ENCODE measurements at places on chromosomes 7 and 10. TPM values are rescaled to one million over a fixed set of nuclear protein-coding genes. Genes with fewer than 3 reads are reported as not detected.

The NEUROD6 gene
- total RNA-seq = not detected

- H3K27me3 ChIP-seq = no peaks in the 10 kb centered on the region
- no peak overlapping the region for H3K27ac ChIP-seq
- no peak overlapping the region for H3K4me3 ChIP-seq
- H3K36me3 ChIP-seq = peaks cover 2% of the 10 kb centered on the region
Observed at GRCh38 chr7:17497136-17497535, 198.7 kb downstream of the AHR start.

The WNT8B gene
- not detected for total RNA-seq

The C10orf105 gene
- not detected for total RNA-seq

The PLXNA4 gene
- total RNA-seq = 56.2 TPM

DNA sequence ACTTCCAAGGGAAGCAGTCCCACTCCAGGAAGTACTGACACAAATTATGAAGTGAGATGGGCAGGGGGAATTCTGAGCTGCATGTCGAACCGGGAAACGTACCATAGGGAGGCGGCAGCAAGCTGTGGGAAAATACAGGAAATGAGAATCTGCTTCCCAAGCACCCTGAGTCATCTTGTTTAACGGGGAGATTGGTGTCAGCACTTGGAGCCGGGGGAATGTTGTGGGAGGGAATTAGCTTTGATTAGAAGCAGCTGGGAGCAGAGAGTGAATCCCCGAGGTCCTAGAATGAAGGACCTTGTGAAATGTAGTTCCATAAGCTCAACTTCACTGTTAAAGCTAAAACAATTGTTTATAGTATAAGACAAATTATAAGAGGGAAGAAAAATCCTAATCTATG, 141.4 kb upstream of the PRKCQ start:
- H3K27ac ChIP-seq = peak overlapping the region; percentile 65
- no peaks in the 10 kb centered on the region for H3K27me3 ChIP-seq
- peaks cover 19% of the 10 kb centered on the region for H3K4me1 ChIP-seq

DNA sequence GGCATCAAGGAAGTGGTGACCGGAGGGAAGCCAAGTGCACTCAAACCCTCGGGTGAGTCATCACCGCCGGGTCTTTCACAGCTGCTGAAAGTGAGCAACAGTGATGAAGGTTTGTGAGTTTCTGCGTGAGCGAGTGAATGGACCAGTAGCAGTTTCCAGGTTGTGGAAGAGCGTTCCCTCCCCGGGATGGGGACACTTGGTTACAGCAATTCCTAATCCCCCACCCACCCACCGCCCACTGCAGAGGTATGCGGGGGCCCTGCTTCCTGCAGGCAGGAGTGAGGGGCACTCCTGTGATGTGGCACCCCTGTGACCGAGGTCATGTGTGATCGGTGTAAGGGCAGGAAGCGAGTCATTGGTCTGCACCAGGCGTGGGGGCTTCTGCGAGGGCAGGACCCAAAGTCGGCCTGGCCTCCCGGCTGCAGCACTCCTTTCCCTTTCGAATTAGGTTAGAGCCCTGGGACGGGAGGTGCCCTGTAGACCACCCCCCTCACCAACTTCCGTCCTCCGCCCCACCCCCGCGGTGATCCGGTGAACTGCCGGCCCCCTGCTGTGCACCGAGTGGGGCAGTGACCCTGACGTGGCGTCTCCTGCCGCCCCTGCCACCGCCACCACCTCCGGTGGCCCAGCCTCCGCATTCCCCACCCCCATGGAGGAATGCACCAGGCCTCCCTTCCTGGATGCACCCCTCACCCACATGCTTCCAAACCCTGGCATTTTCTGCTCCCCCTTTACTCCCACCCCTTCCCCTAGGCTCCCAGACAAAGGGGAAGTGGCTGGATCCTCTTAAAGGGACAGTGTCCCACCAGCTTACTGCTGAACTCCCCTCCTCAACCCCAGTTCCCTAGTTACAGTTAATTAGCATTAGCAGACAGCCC, 10.9 kb downstream of the LIMK1 start:
- H3K27ac ChIP-seq = peak overlapping the region; percentile 80
- H3K4me1 ChIP-seq = peaks cover 38% of the 10 kb centered on the region
- H3K4me3 ChIP-seq = peak overlapping the region; percentile 68
- peak; percentile 88 for DNase-seq
- H3K27me3 ChIP-seq = no peaks in the 10 kb centered on the region

- H3K36me3 ChIP-seq = no peaks in the 10 kb centered on the region
- no peak overlapping the region for H3K4me3 ChIP-seq
- no peak overlapping the region for H3K27ac ChIP-seq
- no peaks in the 10 kb centered on the region for H3K27me3 ChIP-seq
- H3K4me1 ChIP-seq = no peaks in the 10 kb centered on the region
- no peak for DNase-seq
Observed at GRCh38 chr10:95835149-95835860, 72.5 kb upstream of the CC2D2B start.

DNA sequence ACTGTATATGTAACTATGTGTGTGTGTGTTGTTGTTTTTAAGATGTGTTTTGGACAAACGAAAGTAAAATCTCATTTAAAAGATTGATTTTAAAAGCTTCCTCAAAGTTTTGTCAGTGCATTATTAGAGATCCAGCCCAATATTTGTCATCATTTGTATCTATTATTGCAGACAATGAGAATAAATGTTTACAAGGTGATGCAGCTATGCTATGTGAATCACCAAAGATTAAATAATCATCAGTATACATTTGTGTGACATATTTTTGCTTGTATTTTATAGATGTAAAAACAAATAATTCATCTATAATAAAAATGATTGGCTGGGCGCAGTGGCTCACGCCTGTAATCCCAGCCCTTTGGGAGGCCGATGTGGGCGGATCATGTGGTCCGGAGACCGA, 35.3 kb upstream of the RTKN2 start:
- H3K4me1 ChIP-seq = no peaks in the 10 kb centered on the region
- no peak for DNase-seq
- no peak overlapping the region for H3K27ac ChIP-seq
- no peaks in the 10 kb centered on the region for H3K36me3 ChIP-seq
- H3K4me3 ChIP-seq = no peak overlapping the region
- H3K27me3 ChIP-seq = peaks cover 26% of the 10 kb centered on the region

DNA sequence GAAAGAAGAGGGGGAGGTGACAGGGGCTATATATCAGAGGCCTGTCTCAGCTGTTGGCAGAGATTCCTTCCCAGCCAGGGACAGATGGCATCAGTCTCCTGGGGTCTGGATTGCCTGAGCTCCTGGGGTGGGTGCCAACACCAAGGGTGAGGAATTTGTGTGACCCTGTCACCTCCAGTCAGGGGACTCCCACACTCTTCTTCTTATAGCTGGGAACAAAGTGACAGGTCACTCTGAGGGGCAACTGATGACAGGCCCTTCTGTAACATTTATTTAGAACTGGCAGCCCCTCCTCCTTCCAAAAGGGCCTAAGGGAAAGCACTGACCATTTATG, 53.7 kb upstream of the DUSP5 start:
- H3K27ac ChIP-seq = no peak overlapping the region
- no peak overlapping the region for H3K4me3 ChIP-seq
- H3K4me1 ChIP-seq = peaks cover 21% of the 10 kb centered on the region
- H3K27me3 ChIP-seq = no peaks in the 10 kb centered on the region
- no peak for DNase-seq
- no peaks in the 10 kb centered on the region for H3K36me3 ChIP-seq

DNA sequence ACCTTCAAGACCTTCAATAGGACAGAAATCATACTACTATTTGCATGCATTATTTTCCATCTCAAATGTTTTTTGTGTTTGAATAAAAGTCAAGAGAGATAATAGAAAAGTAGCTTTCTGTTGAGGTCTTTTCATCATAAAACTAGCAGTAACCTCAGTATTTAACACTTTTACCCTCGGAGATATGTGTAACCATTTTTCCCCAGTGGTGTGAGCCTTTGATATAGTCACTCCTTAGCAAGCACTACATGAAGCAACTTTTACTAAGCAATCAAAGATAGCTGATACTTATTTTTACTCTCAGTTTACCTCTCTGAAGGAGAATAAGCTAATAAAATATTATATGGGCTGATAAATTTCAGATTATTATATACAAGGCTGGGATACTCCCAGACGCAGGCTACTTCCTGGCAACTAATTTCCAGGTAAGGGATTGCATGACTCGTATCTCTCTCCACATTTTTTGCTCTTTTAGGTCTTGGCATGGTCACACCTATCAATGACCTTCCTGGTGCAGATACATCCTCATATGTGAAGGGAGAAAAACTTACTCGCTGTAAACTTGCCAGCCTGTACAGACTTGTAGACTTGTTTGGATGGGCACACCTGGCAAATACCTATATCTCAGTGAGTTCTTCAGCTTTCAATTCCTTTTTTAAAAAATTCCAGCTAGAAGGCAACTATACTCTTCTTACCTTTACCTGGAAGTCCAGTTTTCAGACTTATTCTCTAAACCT, 91.5 kb upstream of the MXI1 start:
- no peaks in the 10 kb centered on the region for H3K27me3 ChIP-seq
- H3K27ac ChIP-seq = no peak overlapping the region
- H3K4me3 ChIP-seq = no peak overlapping the region
- H3K4me1 ChIP-seq = peaks cover 3% of the 10 kb centered on the region
- peaks cover 59% of the 10 kb centered on the region for H3K36me3 ChIP-seq

GRCh38 chr10:2660276-2660675, 407.1 kb upstream of the PFKP start:
- H3K27me3 ChIP-seq = peaks cover 35% of the 10 kb centered on the region
- H3K4me1 ChIP-seq = no peaks in the 10 kb centered on the region
- H3K4me3 ChIP-seq = no peak overlapping the region
- no peak overlapping the region for H3K27ac ChIP-seq
- no peaks in the 10 kb centered on the region for H3K36me3 ChIP-seq

The CRHR2 gene
- not detected for total RNA-seq

DNA sequence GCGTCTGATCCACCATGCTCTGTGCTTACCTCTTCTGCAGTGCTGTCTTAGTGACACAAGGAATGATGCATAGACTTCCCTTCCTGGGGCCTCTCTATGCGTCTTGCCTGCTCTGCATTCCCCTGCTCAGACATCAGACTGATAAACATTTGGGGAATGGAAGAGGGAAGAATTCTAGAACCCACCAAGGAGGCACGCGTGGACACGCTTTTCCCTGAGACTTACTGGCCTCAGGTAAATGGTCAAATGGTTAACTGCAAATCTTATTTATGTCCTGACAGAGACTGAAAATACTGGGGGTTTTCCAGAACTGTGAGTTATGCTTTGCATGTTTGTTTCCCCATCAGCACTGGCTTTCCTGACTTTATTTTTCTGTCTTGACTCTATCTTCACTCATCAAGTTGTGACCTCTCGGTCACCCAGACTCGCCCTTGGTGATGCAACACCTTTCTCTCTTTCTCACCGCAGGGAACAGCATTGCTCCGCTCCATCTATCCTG, 285.9 kb upstream of the FZD8 start:
- no peak overlapping the region for H3K4me3 ChIP-seq
- no peaks in the 10 kb centered on the region for H3K27me3 ChIP-seq
- no peaks in the 10 kb centered on the region for H3K36me3 ChIP-seq
- no peak for DNase-seq

DNA sequence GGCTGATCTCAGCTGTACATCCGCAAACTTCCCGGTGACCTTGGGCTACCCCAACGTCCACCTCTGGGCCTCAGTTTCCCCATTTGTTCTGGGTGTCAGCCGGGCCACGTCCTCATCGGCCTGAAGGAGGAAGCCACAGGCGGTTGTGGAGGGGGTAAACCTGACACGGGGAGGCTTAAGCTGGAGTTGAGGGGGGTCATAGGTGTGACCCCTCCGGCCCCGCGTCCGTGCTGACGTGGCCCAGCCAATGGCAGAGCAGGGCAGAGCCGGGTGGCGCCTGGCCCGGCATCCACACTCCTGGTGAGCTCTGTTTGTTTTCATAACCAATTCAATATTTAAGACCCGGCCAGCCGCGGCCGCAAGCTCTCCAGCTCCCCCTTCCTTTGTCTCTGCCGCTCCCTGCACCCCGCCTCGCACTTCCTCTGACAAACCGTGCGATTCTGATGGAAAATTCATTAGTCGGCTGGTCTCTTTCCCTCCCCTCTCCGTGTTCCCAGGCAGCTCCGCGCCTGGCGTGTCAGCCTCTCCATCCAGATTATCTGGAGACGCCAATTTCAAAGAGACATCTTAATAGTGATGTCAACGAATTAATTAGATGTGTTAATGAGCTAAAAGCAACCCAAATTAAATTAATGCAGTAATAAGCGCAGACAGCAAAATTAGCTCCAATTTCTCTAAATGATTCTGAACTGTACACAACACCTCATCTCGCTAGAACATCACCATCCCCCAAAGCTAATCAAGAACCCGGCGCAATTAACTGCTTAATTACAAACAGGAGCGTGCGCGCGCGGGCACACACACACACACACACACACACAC, 55.4 kb downstream of the MICALL2 start:
- peaks cover 10% of the 10 kb centered on the region for H3K4me1 ChIP-seq
- H3K4me3 ChIP-seq = peak overlapping the region; percentile 55

DNA sequence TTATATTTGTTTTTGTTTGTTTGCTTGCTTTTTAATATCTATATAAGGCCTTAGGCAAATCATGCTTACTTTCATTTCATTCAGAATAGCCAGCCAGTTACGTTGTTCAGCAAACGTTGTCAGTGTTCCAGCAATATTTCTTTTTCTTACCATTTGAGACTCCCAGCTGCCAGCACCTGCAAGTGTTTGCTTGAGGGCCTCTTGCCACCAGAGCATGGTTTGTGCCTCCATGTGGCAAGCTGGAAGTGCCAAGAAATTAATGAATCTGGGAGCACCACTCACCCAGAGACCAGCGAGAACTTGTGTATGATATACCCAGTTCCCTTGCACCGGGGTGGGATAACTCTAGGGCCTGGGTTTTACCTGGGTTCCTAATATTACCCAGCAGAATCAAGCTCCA, 177.1 kb upstream of the CSTF2T start:
- H3K36me3 ChIP-seq = no peaks in the 10 kb centered on the region
- peaks cover 24% of the 10 kb centered on the region for H3K4me1 ChIP-seq
- H3K27ac ChIP-seq = no peak overlapping the region
- H3K4me3 ChIP-seq = no peak overlapping the region
- no peaks in the 10 kb centered on the region for H3K27me3 ChIP-seq
- no peak for DNase-seq

DNA sequence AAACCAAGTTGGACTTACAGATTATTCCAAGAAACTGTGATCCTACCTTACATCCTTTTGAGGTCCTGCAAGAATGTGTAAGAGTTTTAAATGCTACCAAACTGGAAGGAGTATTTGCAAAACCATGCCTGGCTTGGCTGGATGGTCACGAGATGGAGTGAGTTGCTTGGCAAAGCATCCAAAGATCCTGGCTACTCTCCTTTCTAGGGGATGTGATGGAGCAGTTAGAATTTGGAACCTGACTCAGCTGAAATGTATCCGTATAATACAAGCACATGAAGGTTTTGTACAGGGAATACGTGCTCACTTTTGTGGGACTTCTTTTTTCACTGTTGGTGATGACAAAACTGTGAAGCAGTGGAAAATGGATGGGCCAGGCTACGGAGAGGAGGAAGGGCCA, 13.3 kb upstream of the SYPL1 start:
- H3K36me3 ChIP-seq = no peaks in the 10 kb centered on the region
- no peak overlapping the region for H3K27ac ChIP-seq
- H3K27me3 ChIP-seq = no peaks in the 10 kb centered on the region
- DNase-seq = no peak
- peaks cover 10% of the 10 kb centered on the region for H3K4me1 ChIP-seq

The MYPN gene
- total RNA-seq = 1.0 TPM

The EEPD1 gene
- total RNA-seq = 1.3 TPM
